Cardiac muscle cell (in vitro differentiated cells and primary cell): ENCODE measurements at places on chromosomes 4 and X. TPM values are rescaled to one million over a fixed set of nuclear protein-coding genes. Genes with fewer than 3 reads are reported as not detected.

The FTSJ1 gene
- polyA plus RNA-seq = 36.8 and 42.4 TPM in 2 replicates

The AADAT gene
- 17.4 and 19.6 TPM in 2 replicates for polyA plus RNA-seq

The SHROOM2 gene
- polyA plus RNA-seq = 9.0 and 14.8 TPM in 2 replicates

The HSFX4 gene
- not detected in 2 replicates for polyA plus RNA-seq

The CDX4 gene
- polyA plus RNA-seq = not detected in 2 replicates

The STAP1 gene
- polyA plus RNA-seq = 0.10 TPM in 1 of 2 replicates, not detected in the other

The RNF150 gene
- 20.1 and 21.7 TPM in 2 replicates for polyA plus RNA-seq

The DIPK2B gene
- 0.91 TPM in 1 of 2 replicates, not detected in the other for polyA plus RNA-seq

The ASB11 gene
- polyA plus RNA-seq = 0.66 and 1.7 TPM in 2 replicates

The RHOXF1 gene
- 1.7 and 2.0 TPM in 2 replicates for polyA plus RNA-seq

The DCLK2 gene
- polyA plus RNA-seq = 3.2 and 4.3 TPM in 2 replicates

The FHDC1 gene
- polyA plus RNA-seq = 0.04 TPM in 1 of 2 replicates, not detected in the other

The XAGE3 gene
- not detected in 2 replicates for polyA plus RNA-seq

The CSAG3 gene
- polyA plus RNA-seq = not detected in 2 replicates

The JAKMIP1 gene
- 0.42 and 0.68 TPM in 2 replicates for polyA plus RNA-seq

The GCNA gene
- polyA plus RNA-seq = 0.38 and 1.4 TPM in 2 replicates

The XAGE2 gene
- polyA plus RNA-seq = not detected in 2 replicates

The ERAS gene
- 0.17 TPM in 1 of 2 replicates, not detected in the other for polyA plus RNA-seq

The CLCN4 gene
- polyA plus RNA-seq = 5.4 and 7.8 TPM in 2 replicates

The RASL11B gene
- 74.1 and 81.0 TPM in 2 replicates for polyA plus RNA-seq

The HELT gene
- not detected in 2 replicates for polyA plus RNA-seq

The KIT gene
- 3.2 and 4.1 TPM in 2 replicates for polyA plus RNA-seq

The CXCL8 gene
- not detected in 2 replicates for polyA plus RNA-seq

The BGN gene
- 1.0 and 2.2 TPM in 2 replicates for polyA plus RNA-seq

The HPGDS gene
- 0.35 TPM in 1 of 2 replicates, not detected in the other for polyA plus RNA-seq

The TGIF2LX gene
- not detected in 2 replicates for polyA plus RNA-seq

The ARSH gene
- polyA plus RNA-seq = not detected in 2 replicates

The HPF1 gene
- polyA plus RNA-seq = 51.8 and 53.8 TPM in 2 replicates

The AR gene
- 0.24 and 0.93 TPM in 2 replicates for polyA plus RNA-seq

The SGMS2 gene
- 0.89 TPM in 1 of 2 replicates, not detected in the other for polyA plus RNA-seq

The PIR gene
- polyA plus RNA-seq = 5.3 and 5.9 TPM in 2 replicates
